ENCODE measurements at places on chromosomes 7 and 10. TPM values are rescaled to one million over a fixed set of nuclear protein-coding genes. Genes with fewer than 3 reads are reported as not detected.

DNA sequence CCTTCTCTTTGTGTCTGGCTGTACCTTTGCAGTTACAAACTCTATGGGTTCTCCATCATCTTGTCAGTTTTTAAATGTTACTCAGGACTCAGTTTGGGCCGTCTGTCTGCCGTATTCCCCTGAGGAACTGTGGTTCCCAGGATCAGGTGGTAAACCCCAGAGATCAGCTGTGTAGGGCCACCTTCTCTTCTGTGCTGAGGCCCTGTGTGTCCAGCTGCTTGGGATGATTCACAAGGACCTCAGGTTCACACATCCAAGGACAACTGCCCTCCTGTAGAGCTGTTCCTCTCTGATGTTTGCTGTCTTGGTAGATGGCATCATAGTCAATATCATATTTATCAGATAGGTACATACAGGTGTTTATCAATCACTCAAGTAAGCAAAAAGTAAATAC is 24.5 kb downstream of the CUL1 start:
- H3K27me3 ChIP-seq = no peaks in the 10 kb centered on the region
- DNase-seq = no peak
- peaks cover 73% of the 10 kb centered on the region for H3K4me1 ChIP-seq
- H3K27ac ChIP-seq = 0 out of 2 replicates have a peak overlapping the region, but pooled peaks have one; percentile 35

- DNase-seq = no peak
- peaks cover 53% of the 10 kb centered on the region for H3K4me1 ChIP-seq
- H3K4me3 ChIP-seq = no peak overlapping the region
- peak overlapping the region; percentile 83 for H3K27ac ChIP-seq
- peaks cover 64% of the 10 kb centered on the region for H3K36me3 ChIP-seq
Measured at GRCh38 chr7:151461942-151462230, 21.9 kb upstream of the CRYGN start.

DNA sequence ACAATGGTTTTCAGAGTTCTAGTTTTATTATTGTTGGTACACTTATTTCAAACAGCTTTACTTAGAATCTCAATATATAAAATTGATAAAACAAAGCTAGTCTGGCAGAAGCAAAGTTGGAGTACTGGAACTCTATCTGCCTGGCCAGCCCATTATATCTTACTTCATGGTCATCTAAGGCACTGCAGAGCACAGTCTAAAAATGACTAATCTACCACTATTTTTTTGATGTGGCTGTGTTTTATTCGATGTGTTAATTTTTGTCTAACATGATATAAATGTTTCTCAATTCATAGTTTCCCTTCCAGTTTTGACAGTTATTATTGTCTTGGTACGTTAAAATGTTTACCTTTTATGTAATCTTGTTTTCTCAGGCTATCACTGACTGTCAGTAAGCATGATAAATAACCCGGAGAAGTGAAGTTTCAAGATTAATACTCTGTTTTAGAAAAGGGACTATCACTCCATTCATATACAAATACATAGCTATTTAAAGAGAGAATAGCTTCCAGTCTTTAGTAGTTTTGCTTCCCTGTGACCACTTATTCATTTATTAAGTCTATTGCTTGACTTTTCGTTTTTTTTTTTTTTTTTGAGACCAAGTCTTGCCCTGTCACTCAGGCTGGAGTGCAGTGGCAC is 60.6 kb upstream of the CSTF2T start:
- no peaks in the 10 kb centered on the region for H3K36me3 ChIP-seq
- no peak overlapping the region for H3K27ac ChIP-seq
- H3K4me1 ChIP-seq = peaks cover 4% of the 10 kb centered on the region

- no peak for DNase-seq
- H3K27me3 ChIP-seq = no peaks in the 10 kb centered on the region
- H3K27ac ChIP-seq = no peak overlapping the region
- H3K4me3 ChIP-seq = no peak overlapping the region
Measured at GRCh38 chr7:40765639-40766038, 630.8 kb downstream of the SUGCT start.

DNA sequence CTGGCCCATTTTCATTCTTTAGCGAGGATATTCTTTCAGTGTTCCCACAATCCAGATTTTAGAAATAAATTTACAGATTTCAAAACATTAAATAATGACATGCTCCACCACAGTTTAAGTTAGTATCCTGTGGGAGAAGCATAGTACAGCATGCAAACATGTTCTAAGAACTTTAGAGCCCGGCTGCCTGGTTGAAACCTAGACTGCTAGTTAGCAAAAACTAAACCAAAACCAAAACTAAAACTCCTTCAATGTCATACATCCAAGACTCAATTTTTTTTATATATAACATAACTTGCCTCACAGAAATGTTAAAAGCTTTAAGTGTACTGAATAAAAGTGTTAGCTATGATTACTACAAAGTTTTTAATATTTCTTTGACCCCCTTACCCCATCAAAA is 17.0 kb downstream of the TRA2A start:
- H3K36me3 ChIP-seq = peaks cover 91% of the 10 kb centered on the region
- no peaks in the 10 kb centered on the region for H3K27me3 ChIP-seq
- H3K4me1 ChIP-seq = peaks cover 6% of the 10 kb centered on the region
- DNase-seq = no peak

GRCh38 chr7:73992101-73992562 is 35.8 kb upstream of the ELN start:
- no peak overlapping the region for H3K27ac ChIP-seq
- no peak overlapping the region for H3K4me3 ChIP-seq
- peaks cover 16% of the 10 kb centered on the region for H3K36me3 ChIP-seq

Gene GIMAP8
- 0.09 TPM for total RNA-seq

Gene VAX1
- total RNA-seq = not detected

All from WTC11 (cell line).